ENCODE measurements at places on chromosomes 11 and 22.

GRCh38 chr11:106156290-106156937, 79.0 kb downstream of the AASDHPPT start:
- DNase-seq = no peak

- no peak for DNase-seq
These were observed 55.8 kb downstream of the IRAG1 start for GRCh38 chr11:10637731-10638151.

GRCh38 chr11:19980388-19980787, 179.9 kb downstream of the DBX1 start:
- no peak for DNase-seq

- no peak for DNase-seq
These were observed 8.4 kb downstream of the APLP2 start for GRCh38 chr11:130078080-130078479.

DNA sequence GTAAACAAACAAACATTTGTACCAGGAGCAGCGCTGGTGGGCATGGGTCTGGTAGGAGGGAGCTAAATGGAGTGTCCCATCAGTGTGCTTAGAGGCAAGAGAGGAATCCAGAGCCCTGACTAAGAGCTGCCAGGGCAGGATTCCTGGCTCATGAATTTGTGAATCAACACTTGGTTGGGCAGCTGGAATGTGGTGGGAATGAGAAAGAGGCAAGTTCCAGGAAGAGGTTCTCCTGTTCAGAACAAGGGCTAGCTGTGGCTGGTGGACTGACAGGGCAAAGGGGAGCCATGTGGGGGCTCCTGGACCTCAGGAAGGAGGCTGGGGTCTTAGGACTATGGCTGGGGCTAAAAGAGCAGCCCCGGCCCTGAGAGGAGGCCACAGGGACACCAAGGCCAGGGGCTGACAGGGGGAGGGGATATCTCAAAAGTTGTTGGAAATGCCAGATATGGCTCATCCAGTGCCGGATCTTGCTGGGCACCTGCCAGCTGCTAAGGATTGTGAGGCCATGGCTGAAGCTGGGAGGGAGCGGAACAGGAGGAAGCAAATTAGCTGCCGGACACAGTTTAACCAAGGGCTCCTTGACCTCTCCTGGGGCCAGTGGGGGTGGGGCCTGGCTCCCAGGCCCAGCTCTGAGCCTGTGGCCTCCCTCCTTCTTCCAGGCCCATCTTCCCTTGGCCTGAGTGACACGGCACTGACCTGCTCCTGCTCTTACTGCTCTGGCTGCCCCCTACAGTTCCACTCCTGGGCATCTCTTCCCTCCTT, 14.6 kb upstream of the P2RY6 start:
- no peak for DNase-seq

GRCh38 chr22:20750461-20751184, 23.3 kb upstream of the SERPIND1 start:
- DNase-seq = no peak

DNA sequence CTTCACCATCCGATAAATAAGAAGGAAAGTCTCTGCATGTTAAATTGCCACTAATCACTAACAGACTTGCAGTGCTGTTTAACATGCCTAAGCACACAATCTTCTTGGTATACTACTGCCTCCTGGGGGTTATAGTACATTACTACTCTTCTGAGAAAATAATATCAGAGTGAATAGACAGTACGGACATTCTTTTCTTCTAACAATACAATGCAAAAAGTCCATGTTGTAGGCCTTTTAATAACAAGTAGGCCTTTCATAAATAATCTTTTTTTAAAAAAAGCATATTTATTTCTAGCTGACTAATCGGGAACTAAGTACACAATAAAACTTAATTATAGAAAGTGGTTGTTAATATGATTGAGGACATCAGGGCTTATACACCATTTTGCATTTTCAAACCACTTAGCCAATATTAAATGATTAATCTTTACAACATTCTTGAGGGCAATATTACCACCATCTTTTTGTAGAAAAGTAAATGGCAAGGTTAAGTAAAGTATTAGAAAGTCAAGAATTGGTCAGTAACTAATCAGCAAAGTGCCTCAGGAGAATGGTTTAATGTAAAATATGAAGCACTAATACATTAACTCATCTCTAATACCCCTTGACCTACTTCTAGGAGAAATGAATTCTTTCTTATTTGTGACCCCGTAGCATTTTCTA, 84.7 kb downstream of the TTC28 start:
- DNase-seq = no peak

GRCh38 chr11:84549217-84549616, 1077.9 kb downstream of the DLG2 start:
- DNase-seq = no peak

- no peak for DNase-seq
These were observed 29.8 kb downstream of the SCUBE1 start for GRCh38 chr22:43313244-43313889.

- DNase-seq = no peak
These were observed 163.3 kb downstream of the CASP12 start for GRCh38 chr11:104734998-104735397.

DNA sequence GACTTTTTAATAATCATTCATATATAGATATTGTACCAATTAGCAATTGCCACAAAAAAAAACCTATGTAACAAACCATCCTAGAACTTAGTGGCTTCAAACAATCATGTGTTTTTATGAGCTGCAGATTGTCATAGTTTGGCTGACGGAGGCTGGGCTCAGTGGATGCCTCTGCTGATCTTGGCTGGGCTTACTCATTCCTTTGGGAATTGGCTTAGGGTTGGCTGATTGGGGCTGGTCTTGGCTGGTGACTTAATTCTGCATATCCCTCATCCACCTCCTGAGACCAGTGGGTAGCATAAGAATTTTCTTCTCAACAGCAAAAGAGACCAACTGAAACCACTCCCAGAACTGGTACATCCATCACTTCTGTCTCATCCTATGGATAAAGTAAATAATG, 57.9 kb upstream of the PHF21B start:
- no peak for DNase-seq

DNA sequence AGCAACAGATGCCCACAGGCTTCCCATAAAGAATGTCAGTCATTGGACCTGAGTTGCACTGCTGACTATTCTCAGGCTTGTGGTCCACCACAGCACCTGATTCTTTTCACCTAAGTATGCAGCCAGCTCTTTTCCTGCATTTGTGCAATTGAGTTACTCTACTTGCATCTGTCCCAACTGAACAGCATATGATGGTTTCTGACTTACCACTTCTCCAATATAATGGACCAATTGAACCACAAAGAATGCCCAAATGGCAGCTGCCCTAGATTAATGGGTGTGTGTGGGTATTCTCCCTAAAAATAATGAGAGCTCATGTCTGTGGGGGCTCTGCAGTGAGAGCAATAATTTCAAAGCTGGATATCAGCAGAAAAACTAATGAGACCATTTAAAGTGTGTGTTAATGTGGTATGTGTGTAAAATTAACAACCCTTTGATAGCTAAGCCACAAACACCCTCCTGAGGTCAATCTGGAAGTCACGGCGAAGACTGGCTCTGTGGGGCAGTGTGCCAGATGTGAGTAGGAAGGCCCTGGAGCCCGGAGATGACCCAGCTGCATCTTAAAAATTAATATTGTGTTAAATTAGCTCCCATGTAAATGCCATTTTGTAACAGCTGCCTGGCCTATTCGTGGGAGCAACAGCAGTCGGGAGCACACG, 43.8 kb downstream of the SC5D start:
- DNase-seq = no peak

DNA sequence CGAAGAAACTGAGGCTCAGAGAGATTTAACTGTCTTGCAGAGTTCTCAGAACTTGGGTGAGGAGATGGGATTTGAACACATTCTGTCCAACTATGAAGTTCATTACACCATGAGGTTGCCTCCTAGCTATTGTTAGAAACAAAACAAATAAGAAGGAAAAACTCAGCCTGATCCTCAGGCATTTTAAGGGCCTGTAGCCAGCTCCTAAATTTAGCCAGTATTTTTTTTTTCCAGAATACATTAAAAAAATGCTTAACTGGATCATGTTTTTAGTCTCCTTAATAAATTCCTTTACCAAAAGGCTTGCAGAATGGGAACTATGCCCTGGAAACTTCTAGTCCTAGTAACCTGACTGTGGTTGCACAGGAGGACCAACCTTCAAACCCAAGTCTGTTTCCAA, 212.0 kb downstream of the CSNK2A3 start:
- DNase-seq = no peak

- DNase-seq = no peak
These were observed 231.3 kb downstream of the CADM1 start for GRCh38 chr11:115272925-115273324.

DNA sequence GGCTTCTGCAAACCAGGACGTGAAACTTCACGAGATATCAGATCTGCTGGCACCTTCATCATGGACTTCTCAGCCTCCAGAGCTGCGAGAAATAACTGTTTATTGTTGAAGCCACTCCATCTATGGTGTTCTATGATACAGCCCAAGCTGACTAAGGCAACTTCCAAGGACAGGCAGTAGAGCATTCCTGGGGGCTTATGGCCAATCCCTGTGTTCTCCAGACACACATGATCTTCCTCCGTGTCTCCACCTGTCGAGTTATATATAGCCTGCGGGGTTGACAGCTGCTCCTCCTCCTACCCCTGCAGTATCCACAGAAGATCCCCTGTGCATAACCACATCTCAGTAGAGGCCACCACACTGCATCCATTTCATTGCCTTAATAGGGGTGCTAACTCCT, 11.0 kb downstream of the TP53AIP1 start:
- no peak for DNase-seq

Data from stimulated activated CD4-positive, alpha-beta T cell treated with anti-CD3 and anti-CD28 coated beads, Interleukin-1b, Interleukin-23, amount 100 ng/mL, for 1 hour (primary cell).